ENCODE measurements at places on chromosomes 16 and 17. TPM values are rescaled to one million over a fixed set of nuclear protein-coding genes. Genes with fewer than 3 reads are reported as not detected.
A peak's percentile ranks its signal among the peaks of the same experiment; 100 is the strongest.

PRSS22 gene
- 7.7 TPM for total RNA-seq

CARD14 gene
- 3.9 TPM for total RNA-seq

DNA sequence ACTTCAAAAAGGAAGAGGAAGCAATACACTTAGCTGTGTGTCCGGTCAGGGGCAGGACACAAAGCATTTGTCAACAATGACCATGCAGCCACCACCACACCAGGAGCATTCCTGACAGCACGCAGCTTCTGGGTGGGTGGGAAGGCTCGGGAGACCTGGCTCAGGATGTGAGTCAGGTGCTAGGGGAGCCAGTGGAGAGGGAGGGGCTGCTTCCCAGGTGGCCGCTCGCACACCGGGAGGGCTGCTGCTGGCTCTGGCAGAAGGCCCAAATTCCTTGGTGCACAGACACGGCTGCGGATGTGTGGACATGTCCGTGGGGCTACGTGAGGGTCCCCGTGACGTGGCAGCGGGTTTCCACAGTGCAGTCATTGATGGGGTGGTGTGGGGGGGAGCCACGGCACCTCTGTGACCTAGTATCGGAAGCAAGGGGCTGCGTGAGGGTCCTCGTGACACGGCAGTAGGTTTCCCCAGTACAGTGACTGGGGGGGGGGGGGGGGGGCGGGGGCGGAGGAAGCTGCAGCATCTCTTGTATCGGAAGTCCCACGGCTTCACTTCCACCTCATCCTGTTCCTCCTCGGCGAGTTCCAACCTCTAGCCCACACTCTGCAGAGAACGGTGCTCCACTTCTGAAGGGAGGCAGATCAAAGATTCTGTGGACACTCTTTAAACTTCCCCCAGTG, 112.8 kb downstream of the ZNF778 start:
- DNase-seq = peak; percentile 90

- DNase-seq = no peak
These were observed 103.8 kb downstream of the C16orf78 start for GRCh38 chr16:49477250-49477895.

DNA sequence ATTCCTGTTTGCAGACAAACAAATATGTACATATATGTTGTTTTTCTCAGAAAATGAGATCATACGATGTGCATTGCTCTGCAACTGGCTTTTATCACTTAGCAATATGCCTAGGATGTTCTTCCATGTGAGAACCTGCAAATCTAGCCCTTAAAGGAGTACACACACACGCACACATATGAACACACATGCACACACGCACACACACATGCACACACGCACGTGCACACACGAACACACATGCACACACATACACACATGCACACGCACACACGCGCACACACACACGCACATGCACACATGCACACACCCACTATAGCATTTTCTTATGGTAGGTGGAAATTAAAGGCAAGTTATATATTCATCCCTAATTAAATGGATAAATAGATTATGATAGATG, 8.1 kb upstream of the OR2C1 start:
- no peak for DNase-seq

GRCh38 chr16:1557576-1557975, 24.1 kb downstream of the TMEM204 start:
- no peak for DNase-seq

GRCh38 chr16:70563636-70564035, 40.0 kb downstream of the SF3B3 start:
- no peak for DNase-seq

DNA sequence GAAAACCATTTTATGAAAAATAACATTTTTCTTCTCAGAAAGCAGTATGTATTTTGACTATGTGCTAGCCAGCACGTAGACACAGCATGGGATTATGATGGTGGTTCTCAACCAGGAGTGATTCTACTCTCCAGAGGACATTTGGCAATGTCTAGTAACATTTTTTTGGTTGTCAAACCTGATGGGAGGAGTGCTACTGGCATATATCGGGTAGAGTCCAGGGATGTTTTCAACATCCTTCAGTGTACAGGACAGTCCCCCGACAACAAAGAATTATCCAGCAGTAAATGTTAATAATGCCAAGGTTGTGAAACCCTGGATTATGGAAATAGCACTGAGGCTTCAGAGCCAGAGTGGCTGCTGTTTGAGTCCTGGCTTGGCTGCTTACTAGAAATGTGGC, 27.7 kb downstream of the AP2B1 start:
- DNase-seq = no peak

Measured in thyroid gland (tissue), 4 donors.